ENCODE measurements at places on chromosomes 13 and 19. TPM values are rescaled to one million over a fixed set of nuclear protein-coding genes. Genes with fewer than 3 reads are reported as not detected.

Gene VSTM2B
- total RNA-seq: not detected

Gene ZNF100
- 8.5 TPM for total RNA-seq

GRCh38 chr19:33157906-33158305 lies 26.0 kb downstream of the WDR88 start:
- no peaks in the 10 kb centered on the region for H3K4me1 ChIP-seq
- DNase-seq: no peak
- H3K4me3 ChIP-seq: no peak overlapping the region
- H3K36me3 ChIP-seq: no peaks in the 10 kb centered on the region

DNA sequence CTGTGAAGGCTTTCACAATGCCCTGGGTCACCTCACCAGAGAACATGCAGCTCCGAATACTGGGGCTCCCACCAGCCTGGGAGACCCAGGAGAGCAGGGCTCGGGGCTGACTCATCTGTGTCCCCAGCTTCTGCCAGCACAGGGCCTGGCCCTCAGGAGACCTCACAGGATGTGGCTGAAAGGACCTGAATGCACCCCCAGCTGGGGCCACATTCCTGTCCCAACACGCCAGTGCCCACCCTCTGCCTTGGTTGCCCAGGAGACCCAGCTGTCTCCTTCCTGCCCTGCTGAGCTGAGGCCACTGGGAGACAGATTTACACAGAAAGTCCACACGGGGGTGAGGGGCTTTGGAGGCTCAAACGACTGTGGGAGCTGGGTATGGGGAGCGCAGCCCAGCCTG lies 11.9 kb downstream of the BCAT2 start:
- H3K4me1 ChIP-seq: peaks cover 11% of the 10 kb centered on the region
- DNase-seq: no peak
- H3K4me3 ChIP-seq: no peak overlapping the region
- H3K27ac ChIP-seq: 0 out of 2 replicates have a peak overlapping the region, but pooled peaks have one; percentile 34
- no peaks in the 10 kb centered on the region for H3K36me3 ChIP-seq

Gene FGF21
- 0.81 TPM for total RNA-seq

Gene LGALS7B
- 2.4 TPM for total RNA-seq

Gene ZMYM2
- total RNA-seq: 53.0 TPM

GRCh38 chr13:99658261-99658991 lies 157.2 kb downstream of the TM9SF2 start:
- no peaks in the 10 kb centered on the region for H3K27me3 ChIP-seq
- DNase-seq: no peak
- peaks cover 11% of the 10 kb centered on the region for H3K4me1 ChIP-seq
- H3K36me3 ChIP-seq: no peaks in the 10 kb centered on the region
- H3K4me3 ChIP-seq: no peak overlapping the region

Gene PRR19
- 0.93 TPM for total RNA-seq

Gene DHX34
- 30.5 TPM for total RNA-seq

GRCh38 chr19:4868286-4868834 lies 893 bp upstream of the PLIN3 start:
- H3K4me3 ChIP-seq: peak overlapping the region; percentile 94
- H3K27me3 ChIP-seq: no peaks in the 10 kb centered on the region
- no peaks in the 10 kb centered on the region for H3K36me3 ChIP-seq
- no peak for DNase-seq
- H3K27ac ChIP-seq: peak overlapping the region; percentile 95

Gene UBE2L5
- 0.15 TPM for total RNA-seq

Gene NKPD1
- 0.64 TPM for total RNA-seq

GRCh38 chr13:31945202-31945961 lies 86.2 kb upstream of the FRY start:
- H3K27me3 ChIP-seq: no peaks in the 10 kb centered on the region
- no peak for DNase-seq
- no peak overlapping the region for H3K4me3 ChIP-seq
- no peak overlapping the region for H3K27ac ChIP-seq
- no peaks in the 10 kb centered on the region for H3K4me1 ChIP-seq

DNA sequence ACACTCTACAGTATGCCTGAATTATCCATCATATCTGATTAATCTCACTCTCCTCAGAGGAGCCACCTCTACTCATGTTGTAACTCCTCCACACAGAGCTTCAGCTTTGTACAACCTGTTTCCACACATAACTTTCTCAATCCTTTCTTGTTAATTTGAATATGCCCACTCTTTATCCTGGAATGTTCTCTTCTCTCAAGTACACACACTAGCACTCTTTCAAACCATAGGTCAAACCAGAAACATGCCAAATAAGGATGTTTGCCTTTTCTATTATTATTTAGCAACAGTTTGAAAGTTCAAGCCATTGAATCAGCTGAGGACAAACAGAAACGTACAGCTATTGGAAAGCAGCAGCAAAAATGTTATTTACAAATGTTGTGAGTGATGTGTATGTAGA lies 110.3 kb downstream of the MIPEP start:
- DNase-seq: no peak
- H3K36me3 ChIP-seq: no peaks in the 10 kb centered on the region
- no peak overlapping the region for H3K4me3 ChIP-seq
- H3K4me1 ChIP-seq: no peaks in the 10 kb centered on the region
- no peak overlapping the region for H3K27ac ChIP-seq
- H3K27me3 ChIP-seq: no peaks in the 10 kb centered on the region
